ENCODE measurements at places on chromosomes 16 and 17.
A peak's percentile ranks its signal among the peaks of the same experiment; 100 is the strongest.

- DNase-seq, result no peak
Observed at GRCh38 chr16:22394121-22394520, 19.7 kb upstream of the CDR2 start.

- peak; percentile 85 for DNase-seq
Observed at GRCh38 chr17:2051061-2051932, 3.6 kb upstream of the HIC1 start.

DNA sequence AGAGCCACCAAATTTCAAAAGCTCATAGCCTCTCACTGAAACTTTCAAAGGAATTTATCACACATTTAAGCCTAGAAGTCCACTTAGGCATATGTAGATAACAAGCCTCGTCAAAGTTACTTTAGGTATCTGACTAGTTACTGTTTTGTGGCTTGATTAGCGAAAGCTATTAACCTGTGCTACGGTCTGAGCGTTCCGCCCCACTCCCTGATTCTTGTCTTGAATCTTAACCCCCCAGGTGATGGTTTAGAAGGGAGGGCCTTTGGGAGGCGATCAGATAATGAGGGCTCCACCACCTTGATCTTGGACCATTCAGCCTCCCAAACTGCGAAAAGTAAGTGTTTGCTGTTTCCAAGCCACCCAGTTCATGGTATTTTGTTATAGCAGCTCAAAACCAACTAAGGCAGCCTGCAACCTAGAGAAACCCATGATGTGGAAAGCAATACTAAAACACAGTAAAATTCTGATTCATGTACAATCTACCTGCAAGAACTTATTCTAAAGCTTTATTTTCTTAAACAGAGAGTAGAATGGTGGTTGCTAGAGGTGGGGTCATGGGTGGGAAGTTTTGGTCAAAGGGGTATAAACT lies 7.1 kb downstream of the HSDL1 start:
- DNase-seq, result no peak

DNA sequence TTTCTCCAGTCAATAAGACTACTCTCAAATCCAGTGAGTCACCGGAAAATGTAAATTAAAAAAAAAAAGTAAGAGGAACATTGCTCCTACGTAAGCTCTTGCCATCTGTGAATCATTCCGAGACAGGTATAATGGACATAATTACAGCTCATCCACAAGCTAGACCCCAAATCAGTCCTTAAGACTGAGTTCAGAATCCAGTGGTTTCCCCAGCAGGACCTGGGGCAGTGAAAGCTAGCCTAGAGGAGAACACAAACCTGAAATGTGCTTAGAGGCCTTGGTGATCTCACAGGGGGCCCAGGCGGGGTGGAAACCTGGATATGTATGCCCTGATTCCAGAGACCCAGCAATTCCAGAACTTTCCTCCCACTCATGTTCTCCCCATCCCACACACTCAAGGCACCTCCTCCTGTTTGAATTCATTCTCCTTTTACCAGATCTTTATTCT lies 132.0 kb downstream of the COPRS start:
- no peak for DNase-seq

- peak; percentile 56 for DNase-seq
Observed at GRCh38 chr17:50051082-50051576, 4.8 kb upstream of the ITGA3 start.

DNA sequence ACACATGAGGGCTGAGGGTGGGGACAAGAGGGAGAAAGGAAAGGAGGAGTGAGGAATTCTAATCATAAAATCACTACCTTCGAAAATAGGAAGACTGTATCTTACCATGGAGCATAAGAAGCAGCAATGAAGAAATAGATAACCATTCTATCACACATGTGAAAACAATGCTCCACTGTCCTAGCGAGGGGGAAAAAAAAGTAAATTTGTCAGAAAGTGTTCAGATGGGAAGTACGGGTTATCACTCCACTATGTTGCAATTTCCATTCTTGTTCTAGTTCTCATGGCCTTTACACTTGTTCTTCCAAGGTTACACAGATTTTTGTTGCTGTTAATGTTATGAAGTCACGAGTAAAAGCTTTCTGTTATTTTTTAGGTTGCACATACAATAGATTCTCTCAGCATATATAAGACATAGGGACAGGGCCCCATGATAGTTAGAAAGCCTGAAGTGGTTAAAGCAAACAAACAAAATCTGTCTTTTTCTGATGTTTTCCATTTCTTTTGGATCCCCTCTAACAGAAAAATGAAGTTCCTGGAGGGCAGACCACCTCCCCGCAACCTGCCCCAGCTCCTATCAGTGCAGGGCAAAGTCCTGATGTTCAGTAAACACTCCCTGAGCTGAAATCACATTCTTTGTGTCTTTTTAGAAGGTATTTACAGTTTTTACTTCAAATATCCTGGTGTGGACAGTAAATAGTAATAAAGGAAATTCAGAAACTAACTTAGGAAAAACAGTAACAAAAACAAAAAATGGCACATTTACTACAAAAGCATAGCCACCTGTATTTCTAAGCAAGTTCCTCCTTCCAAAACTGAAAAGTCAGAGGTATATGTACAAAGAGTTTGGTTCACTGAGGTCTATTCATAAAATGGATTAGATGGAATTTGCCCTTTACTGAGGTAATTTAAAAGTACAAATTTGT lies 13.7 kb downstream of the MMD start:
- no peak for DNase-seq

DNA sequence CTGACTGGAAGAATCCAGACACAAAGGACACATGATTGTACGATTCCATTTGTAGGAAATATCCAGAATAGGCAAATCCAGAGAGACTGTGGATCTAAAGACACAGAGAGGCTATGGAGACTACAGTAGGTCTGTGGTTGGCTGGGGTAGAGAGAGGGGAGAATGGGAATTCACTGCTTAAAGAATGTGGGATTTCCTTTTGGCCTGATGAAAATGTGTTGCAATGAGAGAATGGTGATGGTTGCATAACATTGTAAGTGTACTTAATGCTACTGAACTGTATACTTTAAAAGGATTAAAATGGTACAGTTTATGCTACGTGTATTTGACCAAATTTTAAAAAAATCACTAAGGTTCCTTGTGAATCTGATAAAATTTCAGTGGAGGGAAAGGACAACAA lies 62.1 kb downstream of the GPRC5B start:
- DNase-seq, result no peak

DNA sequence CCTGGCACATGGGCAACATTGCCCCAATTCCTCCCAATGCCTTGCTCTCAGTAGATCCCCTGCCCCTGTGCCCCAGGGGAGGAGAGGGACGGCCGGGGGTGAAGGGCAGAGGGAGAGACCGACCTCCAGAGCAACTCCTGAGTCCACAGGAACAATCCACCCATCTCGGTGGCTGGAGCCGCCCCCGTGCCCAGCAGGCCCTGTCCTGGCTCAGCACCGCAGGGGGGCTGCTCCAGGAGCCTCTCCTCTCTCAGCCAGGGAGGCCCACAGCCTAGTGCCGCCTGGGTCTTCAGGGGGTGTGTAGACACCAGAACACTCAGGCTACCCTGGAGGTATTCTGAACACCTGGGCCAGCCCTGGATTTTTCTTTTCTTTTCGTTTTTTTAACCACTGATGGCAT lies 233.7 kb upstream of the SDK2 start:
- no peak for DNase-seq

DNA sequence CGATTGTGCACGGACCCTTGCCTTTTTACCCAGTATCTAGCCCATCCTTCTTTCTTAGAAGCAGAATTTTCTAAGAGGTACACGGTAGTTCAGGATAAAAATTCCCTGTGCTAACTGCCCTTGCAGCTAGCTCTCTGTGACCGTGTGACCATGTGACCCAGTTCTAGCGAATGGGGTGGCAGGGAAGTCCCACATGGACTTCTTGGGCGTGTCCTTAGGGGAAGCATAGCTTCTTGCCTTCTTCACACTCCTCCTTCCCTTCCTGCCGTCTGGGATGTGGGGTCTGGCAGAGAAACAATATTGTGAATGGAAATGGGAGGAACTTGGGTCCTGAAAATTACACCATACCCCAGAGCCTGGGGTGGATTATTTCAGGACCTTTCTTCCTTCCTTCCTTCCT lies 670.7 kb downstream of the MAF start:
- DNase-seq, result no peak

GRCh38 chr16:26963109-26963508 lies 103.6 kb upstream of the C16orf82 start:
- DNase-seq, result no peak

DNA sequence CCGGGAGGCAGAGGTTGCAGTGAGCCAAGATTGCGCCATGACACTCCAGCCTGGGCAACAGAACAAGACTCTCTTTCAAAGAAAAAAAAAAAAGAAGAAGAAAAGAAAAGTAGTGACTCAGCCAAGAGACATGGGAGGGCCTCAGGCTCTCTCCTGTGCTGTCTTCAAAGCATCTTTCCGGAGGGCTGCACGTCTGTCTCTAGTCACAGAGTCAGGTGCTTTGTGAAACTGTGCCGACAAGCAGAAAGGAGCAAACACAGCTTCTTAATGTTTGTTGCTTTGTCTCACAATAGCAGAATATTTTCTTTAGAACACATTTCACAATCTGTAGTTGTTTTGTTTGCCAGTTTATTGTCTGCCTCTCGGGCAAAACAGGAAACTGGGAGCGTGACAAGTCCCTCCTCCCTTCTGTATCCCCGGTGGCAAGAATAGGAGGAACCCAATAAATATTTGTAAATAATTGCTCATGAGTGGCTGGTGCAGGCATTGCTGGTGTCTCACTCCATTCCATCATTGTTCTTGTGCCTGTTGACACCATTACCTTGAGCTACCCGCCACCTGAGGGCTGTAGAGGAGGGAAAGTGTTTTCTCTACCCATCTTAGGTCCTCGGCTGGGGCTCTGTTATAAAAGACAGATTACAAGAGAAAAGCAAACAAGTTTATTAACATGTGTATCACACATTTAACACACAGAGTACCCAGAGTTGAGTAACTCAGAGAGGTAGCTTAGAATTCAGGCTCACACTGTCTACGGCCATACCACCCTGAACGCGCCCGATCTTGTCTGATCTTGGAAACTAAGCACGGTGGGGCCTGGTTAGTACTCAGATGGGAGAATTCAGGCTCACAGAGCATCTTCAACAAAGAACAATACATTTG lies 5.5 kb downstream of the GAST start:
- DNase-seq, result no peak

DNA sequence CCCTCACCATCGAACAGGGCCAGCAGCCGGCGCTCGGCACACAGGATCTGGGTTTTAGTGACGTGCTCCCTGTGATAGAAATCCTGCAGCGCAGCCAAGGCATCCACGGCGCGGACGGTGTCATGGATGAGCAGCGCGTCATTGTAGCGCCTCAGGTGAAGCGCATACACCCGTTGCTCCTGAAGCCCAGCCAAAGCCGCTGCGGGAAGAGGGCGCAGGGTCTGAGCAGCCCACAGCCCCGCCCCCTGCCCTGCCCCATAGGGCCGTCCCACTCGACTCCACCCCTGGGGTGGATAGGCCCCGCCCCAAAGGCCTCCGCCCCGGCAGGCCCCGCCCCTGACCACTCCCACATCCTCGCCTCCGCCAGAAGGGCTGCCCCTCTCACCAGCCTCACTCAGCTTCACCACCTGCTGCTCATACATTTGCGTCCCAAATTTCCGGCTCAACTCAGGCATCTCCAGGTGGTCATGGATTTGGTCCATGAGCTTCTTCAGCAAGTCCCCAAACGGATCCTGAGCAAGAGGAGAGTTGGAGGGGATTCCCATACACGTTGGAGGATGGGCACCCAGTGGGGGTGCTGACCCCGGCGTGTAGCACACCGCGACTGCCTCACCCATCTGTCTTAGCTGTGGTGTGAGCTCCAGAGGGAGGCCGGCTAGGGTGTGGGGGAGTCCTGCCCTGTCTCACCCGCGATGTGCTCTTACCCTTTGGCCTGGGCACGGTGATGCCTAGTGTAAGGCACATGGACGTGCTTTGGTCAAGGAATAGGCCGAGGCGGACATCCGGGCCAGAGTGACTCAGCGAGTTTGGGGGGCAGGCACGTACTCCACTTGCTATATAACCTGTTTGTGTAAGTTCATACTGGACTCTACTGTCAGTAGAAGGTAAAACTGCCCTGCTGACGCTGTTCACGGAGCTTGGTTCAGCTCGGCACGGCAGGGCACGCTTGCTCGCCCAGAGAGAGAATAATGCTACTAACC lies 4.6 kb downstream of the DHX58 start:
- peak; percentile 96 for DNase-seq
